ENCODE measurements at places on chromosomes 6 and 20.
A peak's percentile ranks its signal among the peaks of the same experiment; 100 is the strongest.

- no peak for DNase-seq
Observed at GRCh38 chr20:53126185-53126584, 154.0 kb downstream of the TSHZ2 start.

DNA sequence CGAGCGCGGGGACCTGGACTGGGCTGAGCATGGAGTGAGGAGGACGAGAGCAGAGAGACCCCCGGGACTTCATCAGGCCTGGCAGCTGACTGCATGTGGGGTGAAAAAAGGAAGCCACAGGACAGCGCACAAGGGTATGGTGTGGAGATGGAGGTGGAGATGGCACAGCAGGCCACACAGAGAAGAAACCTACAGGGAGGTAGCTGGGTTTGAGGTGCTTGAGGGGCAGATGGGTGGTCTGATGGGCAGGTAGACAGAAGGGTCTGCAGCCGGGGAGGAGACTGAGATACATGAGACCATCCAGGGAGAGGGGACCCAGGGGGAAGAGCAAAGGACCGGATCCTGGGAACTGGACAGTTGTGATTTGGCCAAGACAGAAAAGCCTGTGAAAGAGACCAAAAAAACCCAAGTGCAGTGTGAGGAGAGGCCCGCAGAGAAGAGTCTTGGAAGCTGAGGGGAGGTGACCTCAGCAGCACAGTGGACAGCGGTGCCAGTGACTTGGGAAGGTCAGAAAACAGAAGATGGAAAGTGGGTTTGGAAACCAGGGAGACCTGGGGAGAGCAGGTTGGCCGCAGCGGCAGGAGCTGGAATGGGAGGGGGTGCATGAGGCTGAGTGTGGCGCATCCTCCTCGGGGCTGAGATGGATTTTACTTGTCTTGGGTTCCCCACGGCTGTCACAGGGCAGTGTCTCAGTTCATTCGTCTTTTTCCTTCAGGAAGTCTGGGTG lies 5.5 kb downstream of the HLA-DPB1 start:
- no peak for DNase-seq

- no peak for DNase-seq
Observed at GRCh38 chr6:169828176-169828575, 76.8 kb downstream of the ERMARD start.

GRCh38 chr6:22807818-22808217 lies 238.5 kb downstream of the HDGFL1 start:
- no peak for DNase-seq

GRCh38 chr6:149236589-149236988 lies 80.9 kb upstream of the TAB2 start:
- DNase-seq = no peak

- DNase-seq = no peak
Observed at GRCh38 chr20:54126806-54127655, 46.8 kb downstream of the CYP24A1 start.

DNA sequence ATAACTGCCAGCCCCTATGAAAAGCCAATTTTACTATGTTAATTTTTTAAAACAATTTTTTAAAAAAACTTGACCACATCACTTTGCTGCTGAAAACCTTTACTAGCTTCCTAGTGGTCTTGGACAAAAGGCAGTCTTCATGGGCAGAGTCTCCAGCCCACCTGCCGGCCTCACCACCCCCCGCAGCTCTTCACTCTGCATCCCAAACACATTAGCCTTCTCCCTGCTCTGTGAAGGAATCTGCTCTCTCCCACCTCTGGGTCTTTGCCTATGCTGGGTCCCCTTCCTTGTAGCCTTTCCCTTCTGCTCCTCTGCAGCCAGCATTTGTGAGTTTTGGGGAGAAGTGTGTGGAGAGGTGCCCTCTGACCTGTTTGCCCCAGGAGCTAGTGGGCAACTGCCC lies 170.7 kb upstream of the MLN start:
- no peak for DNase-seq

DNA sequence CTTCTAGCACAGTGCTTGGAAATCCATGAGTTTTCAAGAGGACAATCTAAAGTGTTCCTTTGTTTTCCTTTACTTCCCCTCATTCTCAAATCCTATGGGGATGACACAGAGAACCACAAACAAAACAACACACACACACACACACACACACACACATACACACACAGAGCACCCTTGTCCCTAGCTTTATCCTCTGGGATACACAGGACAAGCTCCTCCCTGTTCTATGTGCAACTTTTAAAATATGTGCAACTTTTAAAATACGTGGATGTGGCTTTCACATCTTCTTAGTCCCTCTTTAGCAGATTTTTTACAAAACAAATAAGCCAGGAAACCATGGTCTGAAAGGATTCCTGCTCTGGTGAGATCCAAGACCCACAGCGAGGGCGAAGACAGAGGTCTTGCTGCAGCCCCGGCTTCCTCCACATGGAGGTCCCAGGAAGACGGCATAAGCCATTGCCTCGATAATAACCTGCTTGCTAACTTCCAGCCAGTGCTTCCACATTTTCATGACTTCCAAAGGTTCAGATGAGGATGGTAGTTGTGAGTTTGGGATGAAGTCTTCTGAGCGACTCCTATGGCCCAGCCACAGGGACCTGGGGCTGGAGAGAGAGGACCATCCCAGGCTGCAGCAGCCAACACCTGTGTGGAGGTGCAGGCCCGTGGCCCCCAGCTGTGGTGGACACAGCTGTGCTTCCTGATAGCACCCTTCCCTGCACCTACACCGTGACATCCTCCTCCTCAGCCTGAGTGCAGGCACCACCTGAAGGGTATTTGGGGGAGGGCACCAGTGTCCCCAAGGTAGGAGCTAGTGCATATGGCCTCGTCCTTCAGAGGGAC lies 62.8 kb upstream of the CD93 start:
- no peak for DNase-seq

DNA sequence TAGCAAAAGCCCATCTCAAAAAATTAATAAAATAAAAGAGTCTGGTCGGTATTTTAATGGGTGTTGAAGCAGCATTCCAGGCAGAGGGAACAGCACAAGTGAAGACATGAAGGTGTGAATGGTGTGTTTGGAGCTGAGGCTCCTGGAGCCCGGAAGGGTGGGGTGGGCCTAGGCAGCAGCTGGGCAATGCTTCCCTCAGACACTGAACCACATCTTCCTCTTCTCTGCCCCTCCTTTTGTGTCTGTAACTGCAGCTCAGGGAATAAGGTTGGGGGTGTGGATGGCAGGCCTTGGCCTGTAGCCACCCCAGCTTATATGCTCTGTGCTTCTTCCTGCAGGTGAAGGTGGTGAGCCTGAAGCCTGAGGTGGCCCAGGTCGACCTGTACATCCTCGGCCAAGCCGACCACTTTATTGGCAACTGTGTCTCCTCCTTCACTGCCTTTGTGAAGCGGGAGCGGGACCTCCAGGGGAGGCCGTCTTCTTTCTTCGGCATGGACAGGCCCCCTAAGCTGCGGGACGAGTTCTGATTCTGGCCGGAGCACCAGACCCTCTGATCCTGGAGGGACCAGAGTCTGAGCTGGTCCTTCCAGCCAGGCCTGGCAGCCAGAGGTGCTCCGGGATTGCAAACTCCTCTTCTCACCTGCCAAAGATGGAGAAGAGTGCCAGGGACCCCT lies 26.6 kb downstream of the POFUT1 start:
- no peak for DNase-seq

DNA sequence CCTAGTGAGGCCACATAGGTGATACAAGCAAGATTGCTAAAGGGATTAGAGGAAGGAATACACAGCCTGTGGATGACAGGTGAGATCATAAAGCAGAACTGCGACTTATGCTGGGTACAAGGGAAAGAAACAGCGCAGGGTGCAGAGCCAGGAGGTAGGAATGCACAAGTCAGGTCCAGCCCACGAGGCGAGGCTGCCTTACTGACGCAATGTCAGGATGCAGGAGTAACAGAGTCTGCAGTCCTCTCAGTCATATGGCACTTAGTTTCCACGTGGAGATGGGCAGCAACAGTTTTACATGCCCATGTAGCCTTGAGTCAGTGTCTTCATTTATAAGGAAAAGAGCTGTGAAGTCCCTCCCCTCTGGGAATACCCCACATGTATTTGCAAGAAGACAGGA lies 210.9 kb downstream of the SYNE1 start:
- no peak for DNase-seq

DNA sequence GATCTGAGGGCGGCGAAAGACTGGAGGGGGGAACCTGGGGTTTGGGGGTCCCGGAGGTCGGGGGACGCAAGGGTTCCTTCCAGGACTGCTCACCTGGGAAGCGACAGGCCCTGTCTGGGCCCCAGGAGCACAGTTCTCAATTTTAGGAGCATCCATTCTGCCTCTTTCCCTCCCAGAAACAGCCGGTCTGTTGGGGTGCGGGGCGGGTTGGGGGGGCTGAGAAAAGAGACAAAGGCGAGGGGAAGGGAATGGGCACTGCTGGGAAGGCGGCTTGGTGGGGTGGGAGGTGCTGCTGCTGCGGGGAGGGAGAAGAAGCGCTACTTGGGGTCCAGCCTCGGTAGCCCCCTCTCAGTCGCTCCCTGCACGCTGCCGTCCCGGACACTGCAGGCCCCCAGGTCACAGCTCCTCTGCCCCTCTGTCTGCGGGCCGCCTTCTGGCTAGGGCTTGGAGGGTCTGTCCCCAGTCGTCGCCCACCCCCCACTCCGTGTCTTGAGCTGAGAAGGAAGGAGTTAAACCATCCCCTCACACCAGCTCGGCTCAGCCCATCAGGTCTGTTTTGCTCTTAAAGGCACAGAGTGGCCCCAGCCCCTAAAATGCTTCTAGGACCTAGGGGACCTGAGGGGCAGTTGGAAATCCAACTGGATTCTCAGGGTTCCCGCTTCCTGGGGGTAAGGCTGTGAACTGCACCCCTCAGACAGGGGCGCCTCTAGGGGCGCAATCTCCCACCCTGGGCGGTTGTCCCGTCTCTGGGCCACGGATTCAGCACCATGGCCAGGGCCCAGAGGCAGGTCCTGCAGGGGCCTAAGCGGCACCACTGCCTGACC lies 690 bp downstream of the GDAP1L1 start:
- DNase-seq = peak; percentile 43

- no peak for DNase-seq
Observed at GRCh38 chr6:90351696-90352095, 55.1 kb upstream of the BACH2 start.

DNA sequence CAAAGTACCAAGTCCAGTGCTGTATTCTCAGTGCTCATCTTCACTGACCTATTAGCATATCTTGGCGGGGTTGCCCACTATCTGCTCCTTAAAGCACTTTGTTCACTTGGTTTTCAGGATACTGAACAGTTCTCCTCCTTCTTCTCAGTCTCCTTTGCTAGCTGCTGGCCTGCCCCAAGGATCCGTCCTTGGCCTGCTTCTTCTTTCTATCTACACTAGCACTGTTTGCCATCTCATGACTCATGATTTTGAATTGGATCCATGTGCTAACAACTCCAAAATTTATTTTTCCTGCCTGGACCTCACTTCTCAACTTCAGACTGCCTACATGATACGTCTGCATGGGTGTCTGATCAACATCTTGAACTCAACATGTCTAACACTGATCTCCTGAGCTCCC lies 15.5 kb downstream of the TPD52L1 start:
- DNase-seq = no peak

Data from activated naive CD4-positive, alpha-beta T cell treated with anti-CD3 and anti-CD28 coated beads, Interleukin-2, amount 50 U/mL, for 72 hours (primary cell).